Foreskin fibroblast (primary cell): ENCODE measurements at places on chromosomes 7 and 10.

- DNase-seq: peak; percentile 76
Measured at GRCh38 chr7:11726001-11726793, 105.8 kb downstream of the THSD7A start.

GRCh38 chr10:68861253-68861652, 33.9 kb downstream of the STOX1 start:
- no peak for DNase-seq

DNA sequence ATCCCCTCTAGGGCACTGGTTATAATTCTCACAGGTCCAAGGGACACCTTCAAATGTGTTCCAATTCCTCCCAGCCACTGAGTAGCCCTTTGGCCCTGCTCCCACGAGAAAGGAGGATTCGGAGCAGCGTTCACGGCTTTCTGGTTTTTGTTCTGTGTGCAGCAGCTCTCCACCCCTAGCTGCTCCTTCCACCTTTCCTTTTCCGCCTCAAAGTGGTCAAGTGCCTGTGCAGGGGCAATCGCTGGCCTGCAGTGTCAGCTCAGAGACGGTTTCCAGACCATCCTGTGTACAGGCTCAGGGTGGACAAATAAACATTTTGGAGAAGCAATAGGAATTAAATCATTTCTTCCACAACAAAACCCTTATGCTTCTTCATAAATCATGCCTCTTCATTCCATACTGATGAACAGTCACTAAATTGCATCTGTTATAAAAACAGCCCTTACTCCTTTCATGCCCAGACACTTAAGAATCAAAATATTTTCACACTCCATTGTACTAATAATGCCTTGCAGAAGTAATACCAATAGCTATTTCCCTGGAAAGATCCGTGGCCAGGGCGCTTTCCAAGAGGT, 1.1 kb downstream of the KIAA1549 start:
- DNase-seq: no peak

GRCh38 chr7:18538554-18539250, 43.2 kb downstream of the HDAC9 start:
- no peak for DNase-seq

- no peak for DNase-seq
Measured at GRCh38 chr7:142338633-142339501, 81.0 kb upstream of the PRSS58 start.

DNA sequence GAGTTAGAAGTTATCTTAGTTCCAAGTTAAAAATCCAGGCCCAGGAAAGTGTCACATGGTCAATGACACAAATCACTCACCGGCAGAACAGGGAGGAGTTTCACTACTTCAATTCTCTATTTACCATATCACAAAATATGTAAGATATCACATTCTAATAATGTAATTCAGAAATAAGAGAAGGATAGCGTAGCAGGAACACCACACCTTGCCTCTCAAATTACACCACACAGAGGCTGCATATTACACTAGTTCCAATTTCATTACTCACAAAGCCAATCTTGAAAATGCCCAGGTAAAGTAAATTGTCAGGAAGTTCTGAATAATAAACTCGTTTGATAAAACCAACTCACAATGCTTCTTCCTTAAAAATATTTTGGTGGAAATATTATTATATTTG, 169.2 kb downstream of the CTTNBP2 start:
- DNase-seq: no peak

DNA sequence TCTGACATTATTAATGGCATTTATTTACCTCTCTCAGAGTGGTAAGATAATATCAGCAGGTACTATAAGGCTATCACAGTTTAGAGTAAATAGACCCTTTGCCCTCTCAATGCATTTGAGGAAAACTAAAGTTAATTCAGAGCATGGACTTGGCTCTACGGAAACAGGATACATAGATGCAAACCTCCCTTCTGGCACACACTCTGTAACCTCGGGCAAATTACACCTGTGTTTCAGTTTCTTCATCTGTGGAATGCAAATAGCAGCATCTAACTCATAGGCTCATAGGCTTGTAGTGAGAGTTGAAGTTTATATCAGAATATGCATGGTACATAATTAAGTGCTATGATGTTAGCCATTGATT, 5.6 kb downstream of the RAPGEF5 start:
- DNase-seq: no peak

DNA sequence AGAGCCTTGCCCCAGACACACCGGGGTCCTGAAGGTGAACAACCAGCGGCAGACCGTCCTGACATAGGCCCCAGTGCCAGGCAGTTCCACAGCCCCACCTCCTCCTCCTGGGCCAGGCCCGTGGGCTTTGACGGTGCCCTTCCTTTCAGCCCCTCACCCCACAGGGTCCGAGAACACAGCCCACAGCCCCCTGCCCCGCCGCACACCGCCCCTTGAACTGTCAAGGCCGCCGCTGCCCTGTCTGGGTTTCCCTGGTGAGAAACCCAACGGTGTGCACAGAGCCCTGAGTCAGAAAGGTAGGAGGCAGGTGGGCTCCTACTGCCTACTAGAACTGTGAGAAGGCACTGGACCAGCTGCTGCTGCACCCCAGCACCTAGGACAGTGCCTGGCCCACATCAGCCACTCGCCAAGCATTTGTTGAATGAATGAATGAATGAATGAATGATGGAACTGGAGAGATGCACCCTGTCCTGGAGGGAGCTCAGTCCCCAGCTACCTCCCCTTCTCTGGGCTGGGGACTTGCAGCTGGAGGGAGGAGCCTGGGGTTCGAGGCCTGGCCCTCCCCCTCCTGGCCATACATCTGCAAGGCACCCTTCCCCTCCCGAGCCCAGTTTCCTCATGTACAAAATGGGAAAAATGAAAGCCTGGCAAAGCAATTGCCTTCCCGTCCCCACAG, 117.9 kb downstream of the SLIT1 start:
- no peak for DNase-seq

DNA sequence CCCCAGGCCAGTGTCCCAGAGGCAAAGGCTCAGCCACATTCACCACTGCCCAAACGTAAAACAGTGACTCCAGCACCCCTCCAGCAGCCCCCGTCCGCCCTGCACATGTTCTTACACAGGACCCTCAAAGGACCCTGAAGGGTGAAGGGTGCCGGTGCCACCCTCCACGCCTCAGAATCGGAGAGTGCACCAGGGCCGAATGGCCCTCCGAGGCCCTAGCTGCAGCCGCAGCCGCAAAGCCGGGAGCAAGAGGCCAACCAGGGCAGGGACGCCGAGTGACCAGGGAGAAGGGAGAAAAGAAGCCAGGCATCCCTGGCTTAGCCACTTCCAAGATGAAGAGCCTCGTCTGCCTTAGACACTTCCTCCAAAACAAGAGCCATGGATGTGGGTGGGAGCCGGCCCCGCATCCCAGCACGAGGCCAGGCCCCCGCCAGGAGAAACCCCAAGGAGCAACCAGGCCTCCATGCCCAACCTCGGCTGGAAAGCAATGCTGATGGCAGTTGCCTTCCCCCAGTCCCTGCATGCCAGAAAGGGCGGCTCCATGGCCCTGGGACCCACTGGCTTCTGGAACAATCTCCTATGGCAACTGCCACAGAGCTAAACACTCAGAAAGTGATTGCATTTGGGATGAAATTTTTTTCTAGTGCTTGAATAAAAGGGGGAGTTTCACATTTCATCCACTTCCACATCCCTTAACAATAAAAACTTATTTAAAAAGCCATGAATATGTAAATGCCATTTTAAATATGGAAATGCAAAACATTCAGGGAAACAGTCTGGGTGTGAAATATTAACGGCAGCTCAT, 92.3 kb downstream of the MAD1L1 start:
- DNase-seq: no peak

DNA sequence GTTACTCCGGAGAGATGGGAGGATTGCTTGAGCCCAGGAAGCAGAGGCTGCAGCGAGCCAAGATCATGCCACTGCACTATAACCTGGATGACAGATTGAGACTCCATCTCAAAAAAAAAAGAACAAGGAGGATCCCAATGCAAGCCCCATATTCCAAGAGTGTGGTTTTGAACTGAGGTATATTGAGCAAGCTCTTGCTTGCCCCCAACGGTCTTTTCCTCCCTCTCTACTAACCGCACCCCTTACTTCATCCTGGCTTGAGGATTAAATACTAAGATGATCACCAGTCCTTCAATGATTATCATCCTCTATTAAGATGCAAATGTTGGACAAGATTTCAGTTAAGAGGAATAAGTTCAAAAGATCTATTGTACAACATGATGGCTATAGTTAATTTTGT, 12.5 kb upstream of the SRGN start:
- DNase-seq: no peak

- no peak for DNase-seq
Measured at GRCh38 chr10:127571386-127571785, 22.3 kb downstream of the NPS start.

DNA sequence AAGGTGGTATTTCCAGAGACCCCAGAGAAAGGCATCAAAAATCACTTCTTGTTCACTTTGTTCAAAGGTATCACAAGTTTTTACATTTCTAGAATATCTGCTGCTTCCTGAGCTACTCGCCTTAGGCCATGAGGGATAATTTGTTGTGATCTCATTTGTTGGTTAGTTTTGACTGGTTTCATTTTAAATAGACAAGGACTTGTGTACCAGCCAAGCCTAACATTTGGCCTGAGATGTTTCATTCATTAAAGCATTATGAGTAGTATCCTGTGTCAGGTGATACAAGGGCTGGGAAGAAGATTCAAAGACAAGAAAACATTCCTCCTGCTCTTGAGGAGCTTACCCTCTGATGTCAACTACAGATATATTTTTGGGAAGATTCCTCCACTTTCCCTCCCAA, 170.3 kb upstream of the FAM171A1 start:
- DNase-seq: no peak

GRCh38 chr7:17434191-17434590, 135.7 kb downstream of the AHR start:
- DNase-seq: no peak

DNA sequence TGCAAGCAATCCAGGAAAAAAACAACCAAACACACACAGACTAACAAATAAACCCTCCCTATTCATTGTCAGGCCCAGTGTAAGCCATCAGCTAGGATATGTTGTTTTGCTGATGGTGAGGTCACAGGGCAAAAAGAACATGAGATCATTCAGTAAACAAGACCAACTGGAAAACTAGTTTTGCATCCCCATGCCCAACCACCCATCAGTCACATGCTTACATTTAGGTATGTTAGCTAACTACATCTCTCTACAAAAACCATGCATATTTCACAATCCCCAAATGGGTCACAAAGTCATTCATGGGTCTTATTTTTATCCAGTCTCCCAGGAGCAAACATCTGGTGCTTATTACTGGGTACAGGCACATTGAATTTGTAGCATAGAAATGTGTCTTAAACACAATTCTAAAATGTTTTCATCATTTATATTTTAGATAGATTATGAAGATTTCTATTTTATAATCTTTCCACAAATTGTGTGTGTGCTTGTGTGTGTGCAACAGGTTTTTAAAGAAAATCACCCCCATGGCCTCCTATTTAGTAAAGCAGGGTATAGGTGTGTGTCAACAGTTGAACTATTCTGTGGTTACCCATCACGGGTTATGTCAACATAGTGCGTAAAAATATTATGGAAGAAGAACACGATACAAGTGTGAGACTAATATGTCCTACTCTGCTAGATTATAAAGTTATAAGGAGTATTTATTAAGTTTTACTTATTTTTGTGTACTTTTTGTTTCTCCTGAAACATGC, 103.8 kb upstream of the AKR1E2 start:
- peak; percentile 96 for DNase-seq

DNA sequence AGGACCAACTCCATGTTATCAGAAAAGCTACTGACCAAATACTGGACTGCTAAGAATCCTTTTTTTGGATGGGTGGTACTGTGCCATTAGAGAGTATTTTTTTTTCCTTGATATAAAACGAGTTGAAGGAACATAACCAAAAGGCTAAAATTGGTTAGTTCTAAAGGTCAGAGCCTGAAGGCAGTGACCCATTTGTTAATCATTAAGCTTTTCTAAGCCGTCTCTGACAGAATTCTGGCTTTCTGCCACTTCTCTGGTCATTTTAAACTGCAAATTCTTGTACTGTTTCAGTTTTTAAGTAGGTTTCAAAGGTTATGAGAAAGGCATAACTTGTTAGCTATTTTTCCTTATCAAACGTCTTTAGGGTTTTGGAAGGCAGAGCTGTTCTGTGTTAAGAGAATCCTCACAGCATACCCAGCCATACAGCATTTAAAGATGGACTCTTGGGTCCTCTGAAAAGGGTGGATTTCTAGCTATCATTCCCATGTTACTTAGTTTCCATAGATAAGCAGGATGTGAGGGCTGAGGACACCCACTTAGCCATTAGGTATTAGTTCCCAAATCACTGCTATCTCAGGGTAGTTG, 196.8 kb downstream of the RNLS start:
- DNase-seq: peak; percentile 79

DNA sequence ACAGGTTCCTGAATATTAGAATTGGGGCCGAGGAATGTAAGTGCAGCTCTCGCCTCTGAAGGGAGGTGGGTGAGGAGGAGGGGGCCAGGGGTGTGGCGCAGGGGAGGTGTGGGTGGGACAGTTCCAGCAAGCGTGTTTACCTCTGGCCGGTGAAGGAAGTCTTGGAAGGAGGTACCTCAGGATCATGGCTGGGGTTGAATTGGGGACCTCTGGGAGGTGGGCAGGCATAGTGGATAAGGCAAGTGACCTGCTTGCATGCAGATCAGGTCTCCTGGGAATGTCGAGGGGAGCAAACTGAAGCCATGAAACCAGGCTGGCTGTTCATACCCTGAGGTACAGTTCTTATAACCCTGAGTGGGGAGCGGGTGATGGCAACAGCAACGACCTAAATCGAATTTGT, 2.0 kb downstream of the ZNF775 start:
- no peak for DNase-seq

DNA sequence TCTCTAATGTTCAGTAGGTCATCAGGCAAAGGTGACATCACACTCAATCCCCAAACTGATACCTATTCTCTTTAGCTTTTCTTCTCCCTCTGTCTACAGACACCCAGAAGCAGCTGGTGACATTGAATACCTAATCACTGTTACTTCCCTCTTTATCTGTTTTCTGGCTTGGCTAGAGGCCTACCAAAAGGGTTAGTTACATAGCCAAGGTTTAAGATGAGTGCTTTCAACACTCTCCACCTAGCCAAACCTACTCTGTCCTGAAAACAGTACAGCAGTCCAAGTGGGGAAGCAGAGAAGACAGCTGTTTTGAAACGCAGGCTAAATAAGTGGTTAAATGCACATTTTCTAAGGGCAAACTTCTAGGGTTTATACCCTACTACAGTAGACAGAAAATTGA, 39.4 kb downstream of the CCNJ start:
- no peak for DNase-seq

DNA sequence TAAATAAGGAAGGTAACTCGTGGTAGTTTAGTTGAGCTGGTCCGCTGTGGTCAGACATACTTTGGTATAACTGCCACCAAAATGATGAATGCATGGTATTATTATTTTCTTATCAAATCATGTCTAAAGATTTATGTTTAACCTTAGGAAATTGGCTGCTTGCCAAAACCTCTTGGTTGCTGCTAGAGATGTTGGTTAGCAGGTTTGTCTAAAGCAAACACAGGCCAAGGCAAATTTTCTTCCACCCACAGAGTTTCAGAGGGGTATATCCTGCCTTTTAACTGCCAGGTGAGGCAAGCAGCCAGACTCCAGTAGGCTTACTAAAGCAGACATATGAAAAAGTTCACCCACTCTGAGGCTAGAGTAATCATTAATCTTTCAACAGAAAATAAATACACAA, 101.4 kb downstream of the SEMA3E start:
- peak; percentile 47 for DNase-seq

GRCh38 chr7:116953372-116953905, at the start of gene ST7:
Gene ST7, plus strand, starts transcription at chr7:116953501. Its CDS starts 40 bp downstream, at chr7:116953541.
- peak; percentile 87 for DNase-seq

- DNase-seq: no peak
Measured at GRCh38 chr7:146844405-146844804, 727.8 kb downstream of the CNTNAP2 start.
